ENCODE measurements at places on chromosomes 1 and 21.

- DNase-seq, result no peak
Measured at GRCh38 chr1:63624911-63625310, 31.7 kb downstream of the PGM1 start.

DNA sequence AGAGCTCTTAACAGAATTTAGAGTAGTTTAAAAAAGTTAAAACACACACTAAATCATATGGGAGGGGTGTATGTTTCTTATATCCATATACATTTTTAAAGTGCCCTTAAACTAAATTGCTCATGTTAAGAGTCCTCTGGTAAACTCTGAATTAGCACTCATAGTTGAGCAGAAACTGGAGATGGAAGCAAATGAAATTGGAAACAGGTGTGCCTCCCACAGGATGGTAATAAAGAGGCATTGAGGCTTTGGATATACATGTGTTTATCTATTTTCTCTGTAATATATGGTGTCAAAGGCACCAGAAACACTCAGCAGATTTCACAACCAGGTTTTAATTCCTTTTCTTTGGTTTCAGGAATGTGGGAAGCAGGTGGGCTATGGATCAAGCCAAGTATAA is 188.6 kb downstream of the HS2ST1 start:
- no peak for DNase-seq

- DNase-seq, result no peak
Measured at GRCh38 chr1:5494518-5494917, 497.7 kb downstream of the NPHP4 start.

DNA sequence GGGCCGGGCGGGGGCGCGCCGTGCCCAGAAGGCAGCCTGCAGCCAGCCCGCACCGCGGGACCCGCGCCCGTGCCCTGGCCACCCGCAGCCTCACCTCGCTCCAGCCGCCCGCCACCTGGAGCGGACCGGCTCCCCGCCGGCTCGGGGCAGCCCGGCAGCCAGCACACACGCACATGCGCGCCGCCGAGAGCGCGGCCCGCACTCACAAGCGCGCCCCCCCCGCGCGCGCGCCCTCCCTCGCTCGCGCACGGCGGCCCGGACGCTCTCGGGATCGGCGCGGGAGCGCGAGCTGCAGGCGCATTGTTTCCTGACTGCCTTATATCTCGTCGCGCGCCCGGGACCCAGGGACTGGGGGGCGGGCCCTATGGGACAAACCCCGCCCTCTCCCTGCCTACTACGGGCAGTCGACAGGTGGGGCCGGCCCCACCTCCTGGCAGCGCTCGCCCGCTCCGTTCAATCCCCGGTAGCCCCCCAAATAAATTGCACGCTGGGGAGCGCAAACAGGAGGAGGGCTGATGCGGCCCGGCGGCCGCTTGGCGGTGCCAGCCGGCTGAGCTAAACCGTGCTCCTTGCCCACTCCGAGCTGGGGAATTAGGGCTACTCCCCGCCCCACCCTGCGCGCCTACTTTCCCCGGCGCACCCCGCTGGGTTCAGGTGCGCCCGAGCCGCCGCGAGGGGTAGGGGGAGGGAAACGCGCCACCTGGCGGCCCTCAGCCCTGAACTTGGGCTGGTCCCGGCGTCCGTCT is at the start of gene MYCL:
TSS of gene MYCL (minus strand) at position 204 of the 746 bp plus-strand sequence. CDS start 483 bp downstream, outside the sequence.
- DNase-seq, result peak; percentile 86

DNA sequence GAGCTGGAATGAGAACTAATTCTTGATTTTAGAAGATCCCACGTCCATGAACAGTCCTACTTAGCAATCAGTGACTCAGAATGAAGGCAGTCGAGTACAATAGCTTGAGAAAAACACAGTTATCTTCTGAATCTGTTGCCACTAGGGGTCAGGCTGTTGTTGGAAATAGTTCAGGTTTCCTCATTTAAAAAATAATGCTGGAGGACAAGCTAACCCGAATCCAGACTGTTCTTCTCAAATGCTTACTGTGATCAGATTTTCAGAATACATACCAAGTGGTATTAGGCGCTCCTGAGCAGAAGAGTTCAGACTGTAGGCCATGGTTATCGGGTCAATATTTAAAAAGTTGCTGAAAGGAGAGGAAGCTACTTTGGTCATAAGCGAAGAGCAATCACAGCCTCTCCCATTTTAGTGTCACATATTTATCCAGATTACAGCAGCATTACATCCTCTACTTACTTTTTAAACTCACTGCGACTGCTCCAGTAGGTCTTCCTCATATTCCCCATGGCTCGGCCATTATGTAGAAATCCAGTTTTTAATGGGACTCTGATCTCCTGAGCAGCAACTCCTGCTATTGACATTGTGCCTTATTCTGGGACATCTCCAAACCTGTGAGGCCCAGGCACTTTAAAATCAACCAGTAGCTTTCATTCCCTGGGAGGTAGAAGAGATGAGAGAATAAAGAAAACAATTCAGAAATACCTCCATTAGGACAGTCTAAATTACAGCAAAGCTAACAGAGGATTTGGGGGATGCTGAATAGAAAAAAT is 10.9 kb downstream of the ERRFI1 start:
- no peak for DNase-seq

DNA sequence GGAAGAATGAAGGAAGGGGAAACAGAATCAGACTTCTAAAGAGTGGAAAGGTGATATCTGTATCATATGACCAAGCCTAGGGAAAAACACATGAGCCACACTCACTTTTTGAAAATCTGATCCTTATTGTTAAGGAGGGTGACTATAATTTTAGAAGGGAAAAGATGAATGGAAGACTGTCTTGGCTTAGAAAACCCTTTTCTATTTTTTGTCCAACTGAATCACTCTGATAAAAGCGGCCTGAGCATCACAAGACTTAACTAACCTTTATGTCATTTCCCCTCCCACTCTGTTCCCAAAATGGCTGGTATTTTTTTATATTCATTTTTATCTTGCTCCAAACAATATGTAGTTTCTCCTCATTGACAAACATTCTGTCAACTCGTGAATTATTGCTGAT is 169.8 kb downstream of the C1orf21 start:
- DNase-seq, result no peak

DNA sequence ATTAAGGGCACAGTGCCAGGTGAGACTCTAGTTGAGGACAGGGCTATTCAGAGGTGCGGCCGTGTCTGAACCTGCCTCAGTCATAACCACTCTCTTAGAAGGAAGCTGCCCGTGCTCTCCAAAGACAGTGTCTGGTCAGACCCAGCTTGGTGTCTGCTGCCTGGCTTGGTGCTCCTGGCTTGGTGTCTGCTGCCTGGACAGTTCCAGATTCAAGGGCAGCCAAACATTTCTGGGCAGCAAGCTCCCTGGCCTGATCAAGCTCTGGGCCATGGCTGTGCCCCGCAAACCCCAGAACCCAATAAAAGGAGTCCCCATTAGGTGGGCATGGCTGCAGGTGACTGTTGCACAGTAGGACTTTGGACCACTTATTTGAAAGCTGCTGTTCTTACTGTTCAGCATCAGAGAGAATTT is 27.7 kb downstream of the NEK2 start:
- DNase-seq, result no peak

GRCh38 chr21:39364949-39365348 is 16.1 kb upstream of the HMGN1 start:
- DNase-seq, result no peak

- no peak for DNase-seq
Measured at GRCh38 chr21:41833497-41834115, 45.5 kb downstream of the PRDM15 start.

GRCh38 chr1:27755286-27755685 is 17.7 kb upstream of the STX12 start:
- peak; percentile 10 for DNase-seq

GRCh38 chr1:220746851-220747250 is 1.3 kb upstream of the MTARC2 start:
- no peak for DNase-seq

DNA sequence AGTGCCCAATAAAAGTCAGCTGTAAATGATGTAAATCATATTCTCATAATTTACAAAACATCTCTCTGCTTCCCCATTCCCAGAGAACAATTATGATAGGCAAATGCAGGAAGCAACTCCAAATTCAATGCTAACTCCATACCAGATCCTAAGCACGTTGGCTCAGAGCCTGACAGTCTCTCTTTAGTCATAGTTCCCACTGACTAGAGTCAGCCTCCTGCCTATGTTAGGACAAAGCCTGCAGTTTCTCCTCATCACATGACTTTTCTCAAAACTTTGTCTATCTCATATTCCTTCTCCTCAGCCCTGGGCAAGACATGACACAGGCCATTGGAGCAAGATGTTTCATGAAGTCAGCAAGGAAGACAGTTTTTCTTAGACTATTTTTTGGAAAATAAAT is 101.5 kb upstream of the COL24A1 start:
- no peak for DNase-seq

GRCh38 chr1:204313675-204314074 is 46.1 kb downstream of the PLEKHA6 start:
- no peak for DNase-seq

DNA sequence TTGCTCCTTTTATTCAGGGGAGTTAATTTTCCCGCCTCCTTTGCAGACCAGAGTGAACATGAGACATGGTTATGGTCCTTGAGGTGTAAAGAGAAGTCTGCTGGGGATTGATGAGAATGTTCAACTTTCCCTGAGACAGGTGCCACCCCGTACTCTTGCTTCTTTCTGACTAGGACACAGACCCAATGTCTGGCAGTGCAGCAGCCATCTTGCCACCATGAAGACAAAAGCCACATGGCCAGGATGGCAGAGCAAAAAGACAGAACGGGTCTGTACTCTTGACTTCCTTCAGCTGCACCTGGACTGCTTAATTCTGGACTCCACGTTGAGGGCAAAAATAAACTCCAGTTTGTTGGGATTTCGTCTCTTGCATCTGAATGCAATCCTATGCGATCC is 54.1 kb downstream of the KLHDC7A start:
- no peak for DNase-seq

GRCh38 chr1:242089911-242090310 is 91.0 kb upstream of the MAP1LC3C start:
- DNase-seq, result no peak

DNA sequence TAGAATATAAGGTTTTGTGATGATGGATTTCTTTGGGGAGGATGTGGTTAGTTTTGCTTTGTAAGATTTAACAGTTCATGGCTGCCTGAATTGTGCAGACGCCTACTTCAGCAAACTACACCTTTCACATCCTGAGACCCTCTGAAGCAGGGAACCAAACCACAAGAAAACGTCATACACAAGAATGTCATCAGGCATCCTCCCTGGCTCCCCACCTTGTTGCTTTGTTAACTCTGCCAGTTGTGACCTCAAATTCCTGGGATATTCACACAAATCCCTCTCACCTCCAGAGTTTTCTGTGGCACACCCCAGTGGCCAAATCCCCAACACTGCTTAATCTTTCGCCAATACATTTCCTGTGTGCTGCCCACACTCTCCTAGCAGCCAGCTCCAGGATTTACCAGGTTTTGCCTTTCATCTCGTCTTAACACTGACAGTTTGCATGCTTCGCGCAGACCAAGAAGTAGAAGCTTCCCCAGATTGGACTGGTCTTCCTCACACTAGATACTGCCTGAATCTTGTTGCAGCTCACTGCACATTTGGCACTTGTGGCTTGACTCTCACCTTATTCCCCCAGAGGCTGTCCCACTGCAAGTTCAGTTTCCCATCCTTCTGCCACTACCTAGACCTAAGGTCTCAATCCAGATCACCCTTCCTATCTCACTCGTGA is 51.1 kb upstream of the CTTNBP2NL start:
- DNase-seq, result no peak

DNA sequence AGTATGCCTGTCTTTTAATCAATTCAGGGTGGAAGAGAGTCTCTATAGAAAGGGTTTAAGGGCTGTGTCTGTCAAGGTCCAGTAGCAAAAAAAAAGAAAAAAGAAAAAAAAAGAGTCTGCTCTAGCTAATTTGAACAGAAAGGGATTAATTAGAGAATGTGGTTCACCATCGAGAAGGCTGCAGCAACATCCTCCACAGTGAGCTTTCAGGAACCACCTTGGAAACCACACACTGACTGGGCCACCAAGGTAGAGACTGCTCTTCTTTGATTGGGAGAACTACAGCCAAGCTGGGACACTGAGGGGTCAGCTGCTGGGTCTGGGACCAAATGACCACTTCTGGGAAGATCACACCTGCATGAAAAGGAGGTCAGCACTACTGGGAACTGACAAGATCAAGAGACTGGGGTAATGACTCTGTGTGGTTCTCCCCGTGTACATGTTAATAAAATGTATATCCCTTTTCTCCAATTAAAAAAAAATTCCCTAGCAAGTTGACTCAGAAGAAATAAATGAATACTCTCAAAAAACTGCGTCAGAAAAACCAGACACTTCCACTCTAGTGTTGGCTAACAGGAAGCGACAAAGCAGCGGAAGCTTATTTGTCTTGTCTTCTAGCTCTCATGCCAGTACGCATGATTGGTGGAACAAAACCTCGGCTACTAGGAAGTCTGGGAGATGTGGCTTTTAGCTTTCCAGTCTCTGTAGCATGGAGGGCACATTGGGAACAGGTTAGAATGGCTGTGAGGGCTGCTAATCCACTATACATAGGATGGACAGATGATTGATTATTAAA is 60.0 kb upstream of the IVNS1ABP start:
- no peak for DNase-seq

- no peak for DNase-seq
Measured at GRCh38 chr1:37323486-37324377, 150.6 kb upstream of the ZC3H12A start.

GRCh38 chr1:240004086-240004749 is 87.5 kb upstream of the FMN2 start:
- no peak for DNase-seq

DNA sequence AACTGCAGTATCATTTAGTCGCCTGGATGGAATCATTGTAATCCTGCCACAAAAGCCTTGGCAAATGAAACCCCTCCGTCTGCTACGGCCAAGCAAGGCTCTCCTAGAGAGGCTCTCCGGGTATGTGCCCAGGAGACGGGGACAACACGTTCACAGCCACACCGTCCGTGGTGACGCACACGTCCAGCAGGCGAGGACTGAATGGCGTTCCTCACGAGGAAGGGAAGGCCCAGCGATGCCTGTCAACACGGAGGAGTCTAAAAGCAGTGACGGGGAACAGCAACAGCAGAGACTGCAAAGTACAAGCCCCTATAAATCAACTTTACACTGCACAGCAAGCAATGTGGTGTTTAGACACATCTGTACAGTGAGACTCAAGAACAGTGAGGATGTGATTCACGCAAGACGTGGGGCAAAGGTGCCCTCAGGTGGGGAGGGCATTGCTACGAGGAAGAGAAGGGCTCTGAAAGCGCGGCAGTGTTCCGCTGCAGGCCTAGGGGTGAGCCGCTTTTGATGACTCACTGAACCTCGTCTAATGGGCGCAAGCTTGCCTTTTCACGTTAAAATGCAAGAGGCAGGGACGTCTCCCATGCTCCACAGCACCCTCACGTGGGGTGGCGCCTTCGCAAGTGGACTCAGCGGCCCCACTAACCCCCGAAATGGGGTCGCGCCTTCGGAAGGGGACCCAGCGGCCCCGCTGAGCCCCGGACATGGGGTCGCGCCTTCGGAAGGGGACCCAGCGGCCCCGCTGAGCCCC is 6.8 kb downstream of the WRAP73 start:
- no peak for DNase-seq

Data from caudate nucleus (tissue), 63 donors.